ENCODE measurements at places on chromosomes 16 and 17.
A peak's percentile ranks its signal among the peaks of the same experiment; 100 is the strongest.

- DNase-seq: no peak
These were observed 163.5 kb downstream of the CCT6B start for GRCh38 chr17:34797720-34798119.

- DNase-seq: no peak
These were observed 476.0 kb upstream of the ASIC2 start for GRCh38 chr17:33769066-33769465.

DNA sequence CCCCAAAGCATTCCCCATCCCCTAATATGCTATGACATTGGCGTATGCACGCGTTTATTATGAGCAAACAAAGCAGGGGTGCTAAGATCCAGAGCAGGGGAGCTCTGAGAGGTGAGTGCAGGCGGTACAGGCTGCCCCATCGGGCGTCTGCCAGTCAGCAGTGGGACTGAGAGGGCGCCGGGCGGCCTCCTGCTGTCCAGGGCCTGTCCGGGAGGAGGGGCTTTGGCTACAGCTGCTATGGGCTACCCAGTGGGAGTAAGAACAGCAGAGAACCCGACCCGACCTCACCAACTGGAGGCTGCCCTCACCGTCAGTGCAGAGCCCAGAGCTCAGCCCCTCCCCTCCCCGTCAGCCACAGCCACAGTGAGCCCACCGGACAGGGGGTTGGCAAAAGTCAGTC, 18.5 kb upstream of the AATK start:
- DNase-seq: no peak

GRCh38 chr16:87098361-87098760, 218.8 kb downstream of the C16orf95 start:
- no peak for DNase-seq

GRCh38 chr16:89034573-89034961, 57.6 kb upstream of the CBFA2T3 start:
- no peak for DNase-seq

- no peak for DNase-seq
These were observed 43.2 kb downstream of the TSC2 start for GRCh38 chr16:2090777-2091546.

DNA sequence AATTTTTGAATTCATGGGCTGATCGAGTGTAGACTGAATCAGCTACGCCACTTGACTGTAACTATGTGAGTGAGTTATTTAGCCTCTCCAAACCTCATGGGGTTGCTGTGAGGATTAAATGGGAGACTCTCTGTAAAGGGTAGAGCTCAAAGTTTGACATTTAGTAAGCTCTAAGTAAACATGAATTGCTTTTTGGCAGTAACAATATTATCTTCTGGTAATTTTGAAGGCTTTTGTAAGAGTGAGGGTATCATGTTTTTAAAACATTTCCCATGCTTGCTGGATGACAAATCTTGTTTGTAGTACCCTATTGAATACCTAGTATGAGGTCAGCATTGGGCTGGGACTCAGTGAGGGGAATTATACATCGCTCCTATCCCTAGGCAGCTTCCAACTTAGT, 35.3 kb downstream of the MRTFB start:
- DNase-seq: no peak

DNA sequence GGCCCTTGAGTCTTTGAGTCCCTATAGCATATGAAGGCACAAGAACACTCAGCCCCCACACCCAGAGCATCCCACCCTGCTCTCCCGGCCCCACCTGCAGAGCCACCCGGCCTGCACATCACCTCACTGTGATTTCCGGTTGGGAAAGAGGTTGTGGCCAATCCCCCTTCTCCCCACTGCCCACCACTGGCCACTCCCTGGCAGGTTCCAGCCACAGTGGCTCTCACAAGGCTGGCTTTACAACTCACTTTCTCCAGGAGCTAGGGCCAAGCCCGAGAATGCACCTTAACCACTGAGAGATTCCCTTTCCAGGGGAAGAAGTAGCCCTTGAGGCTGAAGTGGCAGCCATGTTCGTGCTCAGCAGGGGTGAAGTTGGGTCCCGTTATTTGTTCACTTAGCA, 123.9 kb downstream of the C16orf78 start:
- no peak for DNase-seq

GRCh38 chr17:67585077-67585602, 132.6 kb upstream of the NOL11 start:
- DNase-seq: peak; percentile 96

GRCh38 chr17:68200689-68201417, 47.0 kb upstream of the AMZ2 start:
- no peak for DNase-seq

GRCh38 chr17:1091190-1091534, 88.6 kb downstream of the ABR start:
- no peak for DNase-seq

- DNase-seq: no peak
These were observed 149.5 kb downstream of the TRIM37 start for GRCh38 chr17:58956997-58957724.

DNA sequence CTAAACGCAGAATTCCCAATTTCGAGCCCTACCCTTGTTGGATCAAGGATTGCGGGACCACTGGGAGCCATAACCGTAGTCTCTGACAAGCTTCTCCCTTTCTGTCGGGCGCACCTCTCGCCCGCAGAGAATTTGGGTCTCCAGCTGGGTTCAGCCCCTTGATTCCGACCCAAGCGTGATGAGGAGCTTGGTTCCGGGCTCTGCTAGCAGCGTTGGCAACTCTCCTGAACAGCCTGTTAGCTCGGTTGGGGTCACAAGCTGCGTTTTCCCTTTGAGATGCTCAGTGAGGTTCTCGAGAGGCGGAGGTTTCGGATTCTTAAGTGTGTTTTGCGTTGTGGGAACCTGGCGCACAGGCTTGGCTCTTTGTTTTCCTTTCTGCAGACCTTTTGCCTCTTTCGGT, 655 bp downstream of the ATXN1L start:
- DNase-seq: peak; percentile 7

DNA sequence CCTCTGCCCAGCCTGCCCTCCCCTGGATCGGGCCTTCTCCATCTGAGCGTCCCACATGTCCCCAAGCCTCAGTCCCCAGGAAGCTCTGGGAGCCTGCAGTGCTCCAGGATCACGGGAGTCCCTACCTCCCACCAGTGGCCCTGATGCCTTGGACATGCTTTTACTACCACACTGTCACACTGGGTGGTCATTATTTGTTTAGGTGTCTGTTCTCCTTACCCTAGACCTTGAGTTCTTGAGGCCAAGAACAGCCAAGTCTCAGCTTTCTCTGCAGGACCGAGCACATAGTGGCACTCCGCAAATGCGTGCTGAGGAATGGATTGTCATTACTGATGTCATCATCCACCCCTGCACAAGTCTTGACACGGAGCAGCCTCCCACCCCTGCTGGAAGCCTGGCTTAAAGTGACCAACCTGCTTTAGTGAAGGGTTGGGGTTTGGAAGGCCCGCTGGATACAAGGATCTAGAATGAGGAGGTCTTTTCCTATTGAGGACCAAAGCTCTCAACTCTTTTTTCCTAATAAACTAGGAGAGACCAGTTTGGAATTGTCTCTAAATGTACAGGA, 132.9 kb upstream of the CRHR1 start:
- no peak for DNase-seq

DNA sequence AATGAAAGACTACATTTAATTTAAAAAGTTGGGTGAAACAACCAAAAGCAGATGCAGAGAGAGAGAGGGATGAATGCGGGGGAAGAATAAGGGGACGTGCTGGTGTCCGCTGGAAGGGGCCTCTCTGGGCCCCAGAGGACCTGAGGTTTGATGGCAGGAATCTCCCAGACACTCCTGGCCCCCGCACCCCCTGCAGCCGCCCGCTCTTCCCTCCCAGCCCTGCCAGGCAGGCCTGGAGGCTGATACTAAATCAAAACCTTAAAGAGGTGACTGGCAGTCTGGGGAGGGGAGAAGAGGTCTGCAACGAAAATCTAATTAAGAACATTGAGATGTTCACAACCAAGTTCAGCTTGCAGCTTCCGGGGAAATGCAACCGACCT, 2.4 kb downstream of the FOXL1 start:
- no peak for DNase-seq

DNA sequence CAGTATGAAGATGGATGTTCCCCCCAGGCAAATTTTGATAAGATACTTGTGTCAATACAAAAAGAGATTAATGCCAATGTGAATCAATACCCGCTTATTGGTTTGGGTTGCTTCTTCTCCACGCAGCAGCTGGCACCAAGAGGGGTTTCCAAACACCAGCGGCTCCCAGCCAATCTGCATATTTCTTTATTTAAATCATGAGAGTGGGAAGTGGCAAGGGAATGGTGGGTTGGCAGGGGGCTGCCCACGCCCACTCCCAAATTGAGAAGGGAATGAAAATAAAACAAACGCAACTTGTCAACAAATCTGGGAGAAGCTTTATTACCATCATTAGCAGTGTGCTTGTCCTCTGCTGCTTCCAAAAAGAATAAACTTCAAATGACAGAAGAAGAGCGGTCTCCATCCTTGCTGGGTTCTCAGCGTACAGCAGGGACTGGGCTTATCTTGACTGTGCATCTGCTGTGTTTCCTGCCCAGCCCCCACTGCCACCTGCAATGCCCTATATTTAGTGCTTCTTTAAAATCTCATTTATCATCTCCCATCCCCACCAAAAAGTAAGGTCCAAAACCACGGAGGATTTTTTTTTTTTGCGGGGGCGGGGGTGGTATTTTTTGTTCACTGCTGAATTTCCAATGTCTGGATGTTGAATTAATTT, 34.9 kb upstream of the C16orf78 start:
- no peak for DNase-seq

DNA sequence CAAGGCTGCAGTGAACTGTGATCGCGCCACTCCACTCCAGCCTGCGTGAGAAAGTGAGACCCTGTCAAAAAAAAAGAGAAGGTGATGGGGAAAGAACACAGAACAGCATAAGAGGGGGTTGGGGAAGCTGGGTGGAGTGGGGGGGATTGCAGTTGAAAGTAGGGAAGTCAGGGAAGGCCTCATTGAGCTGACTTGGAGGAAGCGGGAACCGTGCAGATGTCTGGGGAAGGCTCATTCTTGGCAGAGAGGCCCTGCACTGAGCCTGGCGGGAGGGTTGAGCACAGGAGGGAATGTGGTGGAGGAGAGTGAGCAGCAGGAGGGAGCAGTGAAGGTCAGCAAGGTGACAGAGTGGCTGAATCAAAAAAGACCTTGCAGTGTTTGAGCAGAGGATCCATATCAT, 26.9 kb downstream of the IL4R start:
- DNase-seq: no peak

DNA sequence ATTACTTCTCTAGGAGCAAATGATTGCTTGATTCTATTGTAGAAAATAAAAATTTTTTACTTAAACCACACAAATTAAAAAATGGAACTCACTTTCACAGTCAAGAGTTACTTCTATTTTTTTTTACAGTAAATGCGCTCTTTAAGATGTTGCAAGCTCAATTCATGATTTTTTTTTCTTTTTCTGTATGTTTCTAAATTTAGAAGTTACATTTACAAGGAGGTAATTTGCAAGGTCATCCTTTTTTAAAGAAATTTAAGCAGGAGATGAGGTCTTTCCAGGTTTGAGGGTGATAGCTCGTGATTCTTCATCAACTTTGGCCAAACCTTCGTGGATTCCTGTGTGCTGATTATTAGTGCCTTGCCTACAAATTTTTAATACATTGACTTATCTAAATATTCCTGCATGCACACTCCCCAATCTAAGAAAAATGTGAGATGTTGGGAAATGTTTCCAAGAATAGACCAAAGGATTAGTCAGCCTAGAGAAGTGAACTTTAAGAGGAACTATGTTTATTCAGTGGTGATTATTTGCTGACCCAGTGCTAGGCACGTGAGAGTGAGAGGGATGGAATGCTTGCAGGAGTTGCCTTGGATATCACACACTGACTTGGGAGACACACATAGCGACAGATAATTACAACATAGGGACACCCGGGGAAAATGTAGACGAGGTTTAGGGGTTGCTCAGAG, 429.8 kb downstream of the MAF start:
- DNase-seq: no peak

DNA sequence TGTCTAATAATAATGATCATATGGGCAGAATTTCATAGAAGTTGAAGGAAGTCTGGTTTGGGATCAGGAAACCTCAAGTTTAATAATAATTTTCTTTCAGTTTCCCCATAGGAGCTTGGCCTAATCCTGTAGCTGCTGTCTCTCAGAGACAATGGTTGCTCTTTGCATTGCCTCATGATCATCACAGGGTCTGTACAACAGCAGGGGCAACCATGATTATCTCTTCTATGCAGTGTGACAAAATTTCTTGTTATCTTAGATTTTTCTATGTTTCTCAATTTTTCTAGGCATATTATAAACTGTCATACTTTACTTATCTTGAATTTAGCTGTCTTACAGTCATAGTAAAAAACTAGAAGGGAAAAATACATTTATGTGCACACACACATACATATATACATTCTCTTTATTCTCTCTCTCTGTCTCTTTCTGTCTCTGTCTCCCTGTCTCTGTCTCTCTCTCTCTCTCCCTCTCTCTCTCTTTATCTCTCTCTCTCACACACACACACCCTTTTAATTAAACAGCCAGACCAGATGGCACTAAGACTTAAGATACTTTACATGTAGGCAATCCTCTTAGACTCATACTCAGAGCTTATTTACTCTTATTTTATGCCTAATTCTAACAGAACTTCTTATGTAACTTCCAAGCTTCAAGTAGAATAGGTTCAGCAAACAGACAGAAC, 30.5 kb downstream of the SMIM36 start:
- no peak for DNase-seq

Data from DMS79 (cell line).